ENCODE measurements at places on chromosomes 3 and 15. TPM values are rescaled to one million over a fixed set of nuclear protein-coding genes. Genes with fewer than 3 reads are reported as not detected.

DNA sequence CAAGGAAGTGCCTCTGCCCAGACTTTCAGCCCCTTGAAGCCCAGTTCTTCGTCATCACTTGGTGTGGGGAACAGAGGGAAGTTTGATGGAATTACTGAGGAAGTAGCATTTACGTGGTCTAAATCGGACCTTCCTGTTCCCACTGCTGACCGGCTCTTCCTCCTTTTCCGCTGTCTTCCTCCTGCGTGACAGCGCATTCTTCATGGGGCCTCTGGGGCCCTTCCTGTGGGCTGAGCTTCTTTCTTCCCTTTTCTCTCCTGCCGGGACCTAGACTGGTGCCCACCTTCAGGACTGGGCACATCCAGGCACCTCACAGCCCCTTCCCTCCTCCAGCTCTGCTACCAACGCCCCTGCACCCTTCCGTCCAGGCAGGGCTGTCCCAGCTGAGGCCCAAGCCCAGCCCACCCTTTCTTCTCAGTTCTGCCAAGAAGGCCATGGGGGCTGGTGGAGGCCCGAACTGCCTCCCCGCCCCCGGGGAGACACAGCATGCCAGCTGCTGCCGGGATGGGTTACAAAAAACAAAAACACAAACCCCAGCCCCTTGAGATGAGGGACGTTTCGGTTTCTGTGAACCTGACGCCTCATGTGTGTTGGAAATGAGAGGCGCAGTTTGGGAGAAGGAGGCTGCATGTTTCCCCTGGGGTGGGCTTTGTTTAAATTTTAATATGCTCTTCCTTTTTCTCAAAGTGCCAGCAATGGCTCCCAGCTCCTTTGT, 19.1 kb downstream of the ZNF710 start:
- no peak for DNase-seq

GRCh38 chr3:81838457-81838856, 77.0 kb upstream of the GBE1 start:
- no peak for DNase-seq

DNA sequence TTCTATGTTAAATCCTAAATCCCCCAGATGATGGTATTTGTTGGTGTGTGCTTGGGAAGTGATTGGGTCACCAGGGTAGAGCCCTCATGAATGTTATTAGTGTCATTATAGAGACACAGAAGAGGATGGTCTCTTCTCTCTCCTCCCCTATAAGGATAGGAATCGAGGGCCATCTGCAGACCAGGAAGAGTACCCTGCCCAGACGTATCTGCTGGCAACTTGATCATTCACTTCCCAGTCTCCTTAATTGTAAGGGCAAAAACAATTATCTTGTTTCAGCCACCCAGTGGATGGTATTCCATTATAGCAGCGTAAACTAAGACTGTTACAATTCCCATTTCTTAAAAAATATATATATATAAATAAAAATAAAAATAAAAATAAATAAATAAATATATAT, 892.2 kb downstream of the SI start:
- DNase-seq: no peak

DNA sequence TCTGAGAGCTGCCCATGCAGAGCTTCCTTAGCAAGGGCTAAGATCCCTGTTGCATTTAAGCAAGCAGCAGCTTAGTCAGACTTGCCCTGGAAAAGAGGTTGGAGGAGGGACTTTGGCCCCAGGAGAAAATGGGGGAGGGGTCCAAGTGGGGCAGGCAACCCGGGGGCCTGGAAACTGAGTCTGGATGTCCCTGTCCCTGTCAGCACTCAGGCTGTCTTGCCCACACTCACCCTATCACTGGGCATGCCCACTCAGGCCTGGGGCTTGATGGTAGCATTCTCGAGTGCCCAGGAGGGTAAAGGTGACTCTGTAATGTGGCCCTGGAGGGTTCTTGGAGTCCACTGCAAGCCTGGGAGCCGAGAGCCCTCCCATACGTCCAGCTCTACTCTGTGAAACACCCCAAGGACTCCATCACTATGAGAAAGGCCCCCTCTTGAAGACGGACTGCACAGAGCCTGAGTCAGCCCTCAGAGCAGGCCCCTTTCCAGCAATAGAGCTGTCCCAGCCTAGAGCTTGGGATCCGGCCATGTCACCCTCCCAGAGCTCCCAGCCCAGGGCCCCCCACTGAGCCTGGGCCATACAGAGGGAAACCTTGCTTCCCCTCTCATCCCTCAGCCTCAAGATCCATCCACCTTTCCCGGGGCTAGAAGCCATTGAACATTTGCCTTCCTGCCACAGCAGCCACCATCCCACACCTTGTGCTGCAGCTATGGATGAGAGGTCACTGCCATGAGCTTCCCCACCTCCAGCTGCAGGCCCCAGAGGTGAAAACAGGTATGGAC, 13.4 kb downstream of the MYL3 start:
- DNase-seq: no peak

The CHRNA5 gene
- polyA plus RNA-seq: 12.5 TPM

The ACY1 gene
- polyA plus RNA-seq: 116 TPM

The TCTA gene
- 16.8 TPM for polyA plus RNA-seq
